Osteoblast (primary cell): ENCODE measurements at places on chromosomes 12 and 14. TPM values are rescaled to one million over a fixed set of nuclear protein-coding genes. Genes with fewer than 3 reads are reported as not detected.
A peak's percentile ranks its signal among the peaks of the same experiment; 100 is the strongest.

GRCh38 chr14:64227856-64228255 lies 66.3 kb downstream of the ESR2 start:
- H3K4me1 ChIP-seq, result peaks cover 12% of the 10 kb centered on the region
- peaks cover 4% of the 10 kb centered on the region for H3K27me3 ChIP-seq
- H3K4me3 ChIP-seq, result no peak overlapping the region
- no peaks in the 10 kb centered on the region for H3K36me3 ChIP-seq
- no peak for DNase-seq

GRCh38 chr12:110758922-110759321 lies 16.2 kb upstream of the PPP1CC start:
- no peak overlapping the region for H3K27ac ChIP-seq
- no peak for DNase-seq
- H3K4me3 ChIP-seq, result no peak overlapping the region
- peaks cover 5% of the 10 kb centered on the region for H3K4me1 ChIP-seq

The PTPRO gene
- under 0.01 and 0.29 TPM in 2 replicates for total RNA-seq

The SMCO2 gene
- total RNA-seq, result 0.72 and 0.88 TPM in 2 replicates

The SPTB gene
- total RNA-seq, result under 0.01 TPM in 1 of 2 replicates, not detected in the other

GRCh38 chr14:29301571-29301970 lies 535.0 kb downstream of the FOXG1 start:
- no peak overlapping the region for H3K4me3 ChIP-seq
- H3K4me1 ChIP-seq, result no peaks in the 10 kb centered on the region
- DNase-seq, result no peak
- H3K27me3 ChIP-seq, result no peaks in the 10 kb centered on the region

The PIWIL1 gene
- total RNA-seq, result not detected in 2 replicates

DNA sequence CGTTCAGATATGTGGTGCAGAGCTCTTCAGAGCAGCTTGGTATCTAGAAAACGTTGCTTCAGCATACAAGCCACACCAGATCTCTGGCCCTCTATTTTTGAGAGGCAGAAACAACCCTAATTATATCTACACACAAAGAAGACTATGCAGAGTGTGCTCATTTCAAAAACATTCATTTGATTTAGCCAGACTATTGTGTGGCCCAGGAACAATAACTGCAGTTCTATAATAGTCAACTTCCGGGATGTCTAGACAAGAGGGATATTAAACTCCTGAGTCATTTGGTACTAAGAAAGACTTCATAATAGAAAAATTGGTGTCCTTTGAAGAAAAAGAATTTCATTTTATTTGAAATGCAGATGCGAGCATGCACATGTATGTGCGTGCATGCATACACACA lies 153.8 kb downstream of the PELI2 start:
- H3K4me1 ChIP-seq, result peaks cover 56% of the 10 kb centered on the region
- peak overlapping the region; percentile 3 for H3K4me3 ChIP-seq

GRCh38 chr12:99611599-99611998 lies 36.0 kb upstream of the GARIN6 start:
- H3K4me1 ChIP-seq, result no peaks in the 10 kb centered on the region
- DNase-seq, result no peak
- H3K36me3 ChIP-seq, result no peaks in the 10 kb centered on the region
- H3K4me3 ChIP-seq, result no peak overlapping the region

The MYO1A gene
- under 0.01 TPM in 1 of 2 replicates, not detected in the other for total RNA-seq

The KRT72 gene
- not detected in 2 replicates for total RNA-seq

GRCh38 chr12:99985129-99985570 lies 414 bp upstream of the ANKS1B start:
- peaks cover 24% of the 10 kb centered on the region for H3K27me3 ChIP-seq
- no peak overlapping the region for H3K27ac ChIP-seq
- no peak for DNase-seq
- H3K4me3 ChIP-seq, result peak overlapping the region; percentile 71
- H3K4me1 ChIP-seq, result peaks cover 5% of the 10 kb centered on the region
- no peaks in the 10 kb centered on the region for H3K36me3 ChIP-seq

GRCh38 chr12:59403259-59403932 lies 192.4 kb upstream of the SLC16A7 start:
- peak; percentile 56 for DNase-seq
- peak overlapping the region; percentile 55 for H3K4me3 ChIP-seq
- H3K4me1 ChIP-seq, result no peaks in the 10 kb centered on the region
- no peak overlapping the region for H3K27ac ChIP-seq
- H3K27me3 ChIP-seq, result no peaks in the 10 kb centered on the region

DNA sequence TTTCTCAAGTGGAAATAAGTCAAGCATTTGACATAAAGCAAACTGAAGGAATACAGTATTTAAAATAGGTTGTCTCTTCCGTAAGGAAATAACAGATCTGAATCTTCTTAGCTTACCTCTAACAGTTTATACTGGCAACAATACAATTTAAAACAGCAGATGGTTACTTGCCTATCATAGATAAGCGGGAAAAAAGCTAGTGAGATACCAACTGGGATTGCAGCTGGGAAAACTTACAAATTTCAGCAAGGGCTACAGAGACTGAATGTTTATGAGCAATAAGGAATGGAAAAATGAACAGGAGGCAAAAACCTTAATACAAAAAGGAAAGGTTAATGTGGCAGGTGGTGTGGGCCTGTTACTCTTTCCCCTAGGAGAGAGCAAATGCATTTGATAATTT lies 220.0 kb downstream of the RASSF9 start:
- H3K36me3 ChIP-seq, result no peaks in the 10 kb centered on the region
- DNase-seq, result no peak
- H3K27ac ChIP-seq, result no peak overlapping the region
- H3K4me3 ChIP-seq, result no peak overlapping the region

DNA sequence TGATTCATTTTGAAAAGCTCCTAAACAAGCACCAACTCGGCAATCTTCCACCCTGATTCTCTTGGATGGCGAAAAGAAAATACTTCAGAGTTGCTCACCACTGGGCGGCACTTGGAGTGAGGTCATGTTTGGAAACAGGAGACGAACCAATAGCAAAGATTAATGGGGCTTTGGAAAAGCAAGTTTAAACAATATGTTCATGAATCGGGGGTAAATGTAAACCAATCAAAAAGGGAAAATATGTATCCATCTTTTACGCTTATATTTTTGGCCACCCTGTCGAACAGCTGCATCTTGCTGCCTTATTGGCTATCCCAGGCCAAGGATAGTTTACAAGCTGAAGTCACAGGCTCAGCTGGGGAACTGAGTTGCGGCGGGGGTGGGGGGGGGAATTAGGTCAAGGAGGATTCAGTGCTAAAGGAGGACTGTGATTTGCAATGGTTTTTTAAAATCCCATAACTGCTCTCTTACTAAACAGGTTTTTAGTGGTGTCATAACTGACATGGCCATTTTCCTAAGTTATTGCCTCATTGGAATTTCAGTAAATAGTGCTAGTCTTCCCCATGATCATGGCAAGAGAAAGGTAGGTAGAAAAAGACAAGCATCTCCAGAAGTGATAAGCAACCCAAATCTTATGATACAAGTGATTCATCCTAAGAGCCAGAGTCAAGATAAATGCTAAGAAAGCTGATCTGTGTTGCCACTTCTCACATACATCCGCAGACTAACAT lies 210.6 kb downstream of the PHLDA1 start:
- H3K27ac ChIP-seq, result peak overlapping the region; percentile 55
- H3K27me3 ChIP-seq, result no peaks in the 10 kb centered on the region
- peak overlapping the region; percentile 14 for H3K4me3 ChIP-seq
- H3K36me3 ChIP-seq, result no peaks in the 10 kb centered on the region
- H3K4me1 ChIP-seq, result peaks cover 61% of the 10 kb centered on the region
- DNase-seq, result no peak

The BCL2L14 gene
- total RNA-seq, result not detected in 2 replicates

The KRT1 gene
- total RNA-seq, result not detected in 2 replicates

- H3K36me3 ChIP-seq, result no peaks in the 10 kb centered on the region
- no peak overlapping the region for H3K27ac ChIP-seq
- H3K4me1 ChIP-seq, result no peaks in the 10 kb centered on the region
- no peaks in the 10 kb centered on the region for H3K27me3 ChIP-seq
- DNase-seq, result no peak
- no peak overlapping the region for H3K4me3 ChIP-seq
These were observed 94.3 kb downstream of the SLC25A21 start for GRCh38 chr14:37078131-37078530.

GRCh38 chr12:38367506-38367905 lies 50.9 kb downstream of the ALG10B start:
- no peaks in the 10 kb centered on the region for H3K27me3 ChIP-seq
- DNase-seq, result no peak
- H3K4me1 ChIP-seq, result no peaks in the 10 kb centered on the region
- no peak overlapping the region for H3K27ac ChIP-seq
- no peaks in the 10 kb centered on the region for H3K36me3 ChIP-seq

The KRT71 gene
- not detected in 2 replicates for total RNA-seq

The ZDHHC17 gene
- 42.0 and 50.4 TPM in 2 replicates for total RNA-seq

DNA sequence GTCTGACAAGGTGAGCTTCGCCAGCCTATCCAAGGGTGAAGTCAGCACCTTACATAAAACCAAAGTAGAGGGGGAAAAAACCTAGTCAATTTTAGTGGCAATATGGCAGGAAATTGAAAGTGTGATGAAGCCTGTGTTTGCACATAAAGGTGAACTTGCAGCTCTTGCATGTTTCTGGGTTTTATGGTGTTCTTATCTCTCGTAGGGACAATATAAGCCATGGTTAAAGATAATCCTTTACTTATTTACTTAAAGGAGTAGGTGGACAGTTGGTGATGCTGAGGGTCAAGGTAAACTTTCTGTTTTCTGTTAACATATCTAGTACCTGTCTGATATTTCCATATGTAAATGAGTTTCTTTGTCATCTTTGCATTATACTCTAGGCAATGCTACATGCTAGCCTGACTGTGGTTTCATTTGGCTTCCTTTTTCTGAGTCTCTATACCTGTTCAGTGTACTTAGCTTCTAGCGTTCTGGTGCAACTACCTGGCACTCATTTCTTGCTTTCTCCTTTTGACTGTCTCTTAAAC lies 32.8 kb downstream of the CCDC91 start:
- H3K27ac ChIP-seq, result no peak overlapping the region
- no peak overlapping the region for H3K4me3 ChIP-seq
- H3K4me1 ChIP-seq, result no peaks in the 10 kb centered on the region
- no peaks in the 10 kb centered on the region for H3K36me3 ChIP-seq

GRCh38 chr12:57524814-57525614 lies 2.4 kb downstream of the MBD6 start:
- H3K36me3 ChIP-seq, result peaks cover 43% of the 10 kb centered on the region
- no peak overlapping the region for H3K27ac ChIP-seq
- no peaks in the 10 kb centered on the region for H3K27me3 ChIP-seq
- peaks cover 30% of the 10 kb centered on the region for H3K4me1 ChIP-seq

DNA sequence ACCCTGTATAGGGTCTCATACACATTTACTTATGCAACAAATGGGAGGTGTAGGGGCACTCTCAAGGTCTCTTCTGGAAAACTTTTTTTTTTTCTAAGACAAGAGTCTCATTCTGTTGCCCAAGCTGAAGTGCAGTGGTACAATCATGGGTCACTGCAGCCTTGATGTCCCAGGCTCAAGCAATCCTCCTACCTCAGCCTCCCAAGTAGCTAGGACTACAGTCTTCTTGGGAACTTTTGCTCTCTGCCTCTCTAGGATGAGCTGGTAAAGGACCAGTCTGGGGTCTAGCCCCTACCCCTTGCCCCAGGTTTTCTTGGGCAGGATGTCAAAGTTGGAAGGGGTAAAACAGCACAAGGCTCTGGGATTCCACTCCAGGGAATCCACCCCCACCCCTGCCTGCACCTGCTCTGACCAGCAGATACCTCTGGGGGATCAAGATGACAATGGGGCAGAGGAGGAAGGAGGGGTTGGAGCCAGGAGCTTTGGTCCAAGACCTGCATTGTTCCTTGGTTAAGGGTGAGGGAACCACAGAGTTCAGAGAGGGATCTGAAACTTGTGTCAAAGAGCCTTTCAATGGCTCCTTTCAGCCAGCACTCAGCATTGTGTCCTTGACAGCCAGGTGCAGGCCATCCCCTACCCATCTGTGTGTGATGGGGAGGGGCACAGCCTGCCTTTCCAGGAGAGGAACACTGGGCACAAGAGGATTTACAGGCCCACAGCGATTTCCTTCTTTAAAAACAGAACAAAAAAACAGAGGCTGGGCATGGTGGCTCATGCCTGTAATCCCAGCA lies 12.2 kb downstream of the CTDSP2 start:
- peaks cover 67% of the 10 kb centered on the region for H3K4me1 ChIP-seq
- DNase-seq, result no peak
- no peaks in the 10 kb centered on the region for H3K27me3 ChIP-seq
